ENCODE measurements at places on chromosomes 2 and 18.
A peak's percentile ranks its signal among the peaks of the same experiment; 100 is the strongest.

DNA sequence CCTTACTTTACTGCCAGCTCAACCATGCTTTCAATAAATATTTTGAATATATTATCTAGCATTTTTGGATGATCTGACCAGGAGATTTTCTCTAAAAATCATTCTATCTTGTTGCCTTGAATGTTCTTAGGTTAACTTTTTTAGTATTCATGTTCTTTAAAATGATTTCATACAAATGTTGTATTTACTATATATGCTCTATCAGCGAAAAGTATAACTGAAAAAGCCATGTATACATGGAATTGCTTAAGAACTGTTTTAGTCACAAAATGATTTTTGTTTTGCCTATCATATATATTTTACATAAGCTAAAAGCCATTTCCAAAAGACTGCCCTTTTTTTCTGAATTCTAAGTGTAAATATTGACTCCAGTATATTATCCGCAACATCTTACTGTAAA lies 213.9 kb downstream of the WDPCP start:
- DNase-seq: no peak

DNA sequence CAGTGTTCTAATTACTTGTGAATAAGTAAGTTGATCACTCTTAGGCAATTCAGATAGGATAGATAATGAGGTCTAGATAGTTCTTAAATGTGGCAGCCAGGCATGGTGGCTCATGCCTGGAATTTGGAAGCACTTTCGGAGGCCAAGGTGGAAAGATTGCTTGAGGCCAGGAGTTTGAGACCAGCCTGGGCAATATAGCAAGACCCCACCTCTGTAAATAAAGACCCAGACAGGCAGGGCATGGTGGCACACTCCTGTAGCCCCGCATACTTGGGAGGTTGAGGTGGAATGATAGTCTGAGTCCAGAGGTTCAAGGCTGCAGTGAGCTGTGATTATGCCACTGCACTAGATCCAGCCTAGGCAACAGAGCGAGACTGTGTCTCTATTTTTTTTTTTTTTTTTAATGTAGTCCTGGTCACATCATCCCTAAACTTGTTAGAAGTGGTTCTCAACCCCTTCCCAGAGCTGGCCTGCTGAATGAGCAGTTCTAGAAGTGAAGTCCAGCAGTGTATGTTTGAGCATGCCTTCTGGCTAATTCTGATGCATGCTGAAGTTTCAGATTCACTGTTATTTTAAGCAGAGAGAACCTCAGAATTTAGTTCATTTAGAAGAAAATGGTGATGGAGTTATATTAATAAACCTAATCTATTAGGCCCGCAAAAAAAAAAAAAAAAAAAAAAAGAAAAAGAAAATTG lies 306.2 kb downstream of the PRKCE start:
- no peak for DNase-seq

GRCh38 chr2:61758159-61758558 lies 95.7 kb downstream of the FAM161A start:
- no peak for DNase-seq

DNA sequence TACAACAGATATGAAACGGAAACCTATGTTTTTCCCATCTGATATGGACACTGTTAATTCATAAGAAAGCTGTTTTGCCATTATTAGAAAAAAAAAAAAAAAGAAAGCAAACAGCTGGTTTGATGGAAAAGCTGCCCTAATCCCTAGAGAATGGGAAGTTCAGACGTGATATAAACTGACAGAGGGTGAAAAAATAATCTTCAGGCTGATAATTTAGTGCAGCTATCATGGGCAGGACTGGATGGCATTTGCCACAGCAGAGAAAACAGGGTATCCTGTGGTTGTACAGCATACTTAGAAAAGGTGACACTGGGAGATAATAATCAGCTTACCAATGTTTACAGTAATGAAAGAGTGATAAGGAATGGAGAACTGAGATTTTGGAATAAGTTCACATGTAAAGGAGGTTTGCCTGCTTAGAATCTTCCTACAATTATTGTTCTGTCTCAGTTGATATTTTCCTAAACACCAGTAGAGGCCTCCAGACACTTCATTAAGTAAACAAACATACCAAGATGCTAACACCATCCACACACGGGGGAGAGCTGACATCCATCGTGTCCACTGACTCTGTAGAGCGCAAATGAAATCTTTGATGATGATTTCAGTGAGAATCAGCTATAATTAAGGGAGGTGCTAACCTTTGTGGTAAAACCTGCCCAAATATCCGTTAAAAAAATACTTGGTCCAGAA lies 211.6 kb upstream of the MMADHC start:
- peak; percentile 48 for DNase-seq

DNA sequence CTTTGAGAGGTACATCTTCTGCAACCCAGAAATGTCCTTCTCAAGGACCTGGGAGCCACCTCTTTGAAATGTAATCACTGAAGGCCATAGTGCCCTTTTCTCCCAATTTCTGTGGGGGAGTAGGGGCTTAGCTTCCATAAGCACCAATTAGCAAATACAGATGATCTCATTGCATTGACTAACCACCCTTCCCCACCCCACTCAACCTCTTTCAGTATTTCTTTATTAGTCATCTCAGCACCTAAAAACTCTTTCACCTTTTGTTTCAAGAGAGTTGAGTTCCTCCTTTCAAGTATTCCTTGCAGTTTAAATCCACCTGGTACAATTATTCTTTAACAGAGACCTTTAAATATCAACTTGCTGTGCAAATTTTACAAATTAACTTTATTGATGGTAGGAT lies 1011.8 kb upstream of the CDH2 start:
- peak; percentile 13 for DNase-seq

- no peak for DNase-seq
Measured at GRCh38 chr2:71486881-71487640, 33.7 kb downstream of the DYSF start.

DNA sequence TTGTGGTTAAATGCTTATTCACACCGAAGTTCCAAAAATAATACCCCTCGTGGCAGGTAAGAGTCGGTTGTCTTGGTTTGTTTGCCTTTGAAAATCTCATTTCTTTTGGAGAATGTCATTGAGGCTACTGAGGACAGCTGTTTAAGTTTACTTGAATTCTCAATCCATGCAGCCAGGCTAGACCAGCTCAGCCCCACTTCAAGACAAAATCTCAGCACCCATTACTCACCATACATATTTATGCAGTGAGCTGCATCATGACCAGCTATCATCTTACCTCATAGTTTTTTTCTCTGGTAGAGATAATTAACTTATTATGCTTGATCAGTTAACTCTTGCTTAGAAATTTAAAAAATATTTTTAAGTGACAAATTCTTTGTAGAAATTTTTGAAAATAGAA lies 115.9 kb downstream of the HAUS1 start:
- DNase-seq: no peak

GRCh38 chr2:33321236-33321771 lies 155.1 kb upstream of the RASGRP3 start:
- no peak for DNase-seq

DNA sequence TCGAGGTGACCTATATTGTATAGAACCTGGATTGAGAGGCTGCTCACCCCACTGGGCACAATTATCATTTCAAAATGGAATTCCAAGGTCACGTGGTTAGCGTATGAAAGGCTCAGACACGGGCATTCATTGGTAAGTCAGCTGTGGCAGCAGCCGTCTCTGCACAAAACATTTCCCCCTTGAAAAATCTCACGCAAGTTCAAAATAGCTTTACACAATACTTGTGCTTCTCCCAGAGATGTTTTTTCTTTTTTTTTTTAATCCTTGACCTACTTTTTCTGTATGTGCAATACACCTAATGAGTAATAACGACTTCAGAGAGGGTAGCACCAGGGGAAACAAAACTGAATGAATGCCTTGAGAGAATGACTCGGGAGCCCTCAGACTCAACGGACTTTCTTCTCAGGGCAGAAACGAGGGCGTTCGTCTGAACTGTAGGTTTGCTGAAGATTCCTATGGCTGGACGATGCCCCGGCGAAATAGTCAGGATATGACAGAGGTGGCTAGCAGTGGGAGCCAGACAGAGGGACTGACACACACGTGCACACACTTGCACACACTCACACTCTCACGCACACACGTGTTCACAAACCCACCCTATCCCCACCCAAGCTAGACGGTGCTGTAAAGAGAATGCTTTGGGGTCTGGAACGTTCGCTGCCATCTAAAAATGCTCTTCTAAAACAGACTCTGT lies 77.8 kb downstream of the PDCL3 start:
- DNase-seq: no peak

DNA sequence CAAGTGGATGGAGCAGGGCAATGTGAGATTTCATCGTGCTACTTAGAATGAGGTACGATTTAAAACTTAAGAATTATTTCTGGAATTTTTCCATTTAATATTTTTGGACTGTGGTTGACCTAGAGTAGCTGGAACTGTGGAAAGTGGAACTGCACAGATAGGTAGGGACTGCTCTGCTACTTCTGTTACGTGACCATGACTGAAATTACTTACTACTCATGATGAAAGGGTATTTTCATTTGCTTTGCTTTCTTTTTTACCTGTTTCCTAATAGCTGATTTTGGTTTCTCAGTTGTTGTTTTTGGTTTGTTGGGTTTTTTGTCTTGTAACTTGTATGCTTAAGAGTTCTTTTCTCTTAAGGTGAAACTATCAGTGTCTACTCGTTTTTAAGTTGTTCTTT lies 11.4 kb downstream of the UBE2E3 start:
- DNase-seq: no peak

DNA sequence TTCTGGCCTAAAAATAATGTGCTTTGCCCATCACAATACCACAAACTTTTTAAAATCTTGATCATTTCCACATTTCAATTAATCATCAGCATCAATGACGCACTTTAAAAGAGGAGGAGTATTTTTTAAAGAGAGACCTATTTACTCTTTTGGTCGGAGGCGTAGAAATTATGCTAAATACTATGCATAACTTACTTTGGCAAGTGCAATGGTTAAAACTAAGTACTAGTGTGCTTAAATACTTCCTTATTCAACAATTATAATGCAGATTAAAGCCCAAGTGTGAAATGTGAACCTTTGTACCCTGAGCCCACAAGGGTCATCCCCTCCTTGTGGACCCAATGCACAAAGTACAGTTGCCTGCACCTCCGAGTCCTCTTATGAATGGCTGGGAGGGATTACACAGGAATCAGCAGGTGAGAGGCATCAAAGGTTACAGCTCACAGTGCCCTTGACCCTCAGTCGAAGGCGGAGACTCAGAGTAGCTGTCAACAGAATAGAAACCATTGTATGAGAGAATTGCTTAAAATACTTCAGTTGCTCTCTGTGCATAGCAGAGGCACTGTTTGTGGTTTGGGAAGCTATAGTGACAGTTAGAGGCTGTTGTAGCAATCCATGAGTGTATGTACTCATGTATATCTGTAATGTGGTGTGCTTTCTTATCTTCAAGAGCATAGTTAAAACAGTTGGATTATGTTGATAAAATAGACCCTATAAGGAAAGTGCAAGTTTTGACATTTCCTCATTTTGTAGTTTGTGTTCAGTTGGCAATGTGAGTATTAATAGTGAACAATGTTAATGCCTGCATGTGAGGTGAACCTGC lies 151.7 kb upstream of the ITGA4 start:
- no peak for DNase-seq

- DNase-seq: no peak
Measured at GRCh38 chr18:42588786-42589185, 526.7 kb downstream of the RIT2 start.

DNA sequence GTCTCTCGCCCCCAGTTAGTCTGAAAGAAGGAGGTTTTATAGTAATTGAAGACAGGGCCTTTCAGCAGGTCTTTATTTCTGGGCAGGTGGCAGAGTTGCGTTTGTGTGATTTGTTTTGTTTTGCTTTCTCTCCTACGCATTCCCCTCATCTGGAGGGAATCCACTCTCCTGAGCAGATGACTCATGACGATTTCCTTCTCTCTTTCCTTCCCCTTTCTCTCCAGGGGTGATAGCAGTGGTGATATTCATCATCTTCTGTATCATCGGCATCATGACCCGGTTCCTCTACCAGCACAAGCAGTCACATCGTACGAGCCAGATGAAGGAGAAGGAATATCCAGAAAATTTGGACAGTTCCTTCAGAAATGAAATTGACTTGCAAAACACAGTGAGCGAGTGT lies 888.8 kb downstream of the CNTNAP5 start:
- no peak for DNase-seq

DNA sequence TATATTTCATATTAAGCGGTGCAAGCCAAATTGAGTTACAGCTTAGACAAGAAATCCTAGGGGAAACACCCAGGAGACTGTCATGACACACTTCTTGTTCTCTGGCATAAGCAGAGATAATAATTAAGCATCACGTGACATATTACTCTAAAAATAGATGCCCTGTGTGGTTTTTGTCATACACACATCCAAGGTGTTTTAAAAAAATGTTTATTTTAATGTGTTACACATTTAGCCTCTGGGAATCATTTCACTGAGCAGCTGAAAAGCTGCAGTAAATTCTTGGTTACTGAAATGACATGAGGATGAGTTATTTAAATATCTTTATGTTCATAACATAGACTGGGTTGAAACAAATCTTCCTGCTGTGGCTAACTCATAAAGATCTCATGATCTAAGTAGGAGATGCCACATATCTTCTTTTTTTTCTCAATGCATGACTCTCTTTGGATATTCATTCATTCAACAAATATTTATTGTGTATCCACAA lies 38.0 kb upstream of the ERMN start:
- no peak for DNase-seq

- no peak for DNase-seq
Measured at GRCh38 chr18:28003451-28003850, 173.5 kb downstream of the CDH2 start.

DNA sequence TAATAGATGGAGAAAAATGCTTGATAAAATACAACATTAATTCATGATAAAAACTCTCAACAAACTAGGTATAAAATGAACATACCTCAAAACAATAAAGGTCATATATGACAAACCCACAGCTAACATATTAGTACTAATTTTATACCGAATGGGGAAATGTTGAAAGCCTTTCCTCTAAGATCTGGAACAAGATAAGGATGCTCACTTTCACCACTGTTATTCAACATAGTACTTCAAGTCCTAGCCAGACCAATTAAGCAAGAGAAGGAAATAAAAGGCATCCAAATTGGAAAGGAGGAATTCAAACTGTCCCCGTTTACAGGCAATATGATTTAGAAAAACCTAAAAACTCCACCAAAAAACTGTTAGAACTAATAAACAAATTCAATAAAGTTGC lies 61.5 kb upstream of the CTIF start:
- no peak for DNase-seq

GRCh38 chr2:95056461-95057459 lies 31.3 kb downstream of the MAL start:
- no peak for DNase-seq

DNA sequence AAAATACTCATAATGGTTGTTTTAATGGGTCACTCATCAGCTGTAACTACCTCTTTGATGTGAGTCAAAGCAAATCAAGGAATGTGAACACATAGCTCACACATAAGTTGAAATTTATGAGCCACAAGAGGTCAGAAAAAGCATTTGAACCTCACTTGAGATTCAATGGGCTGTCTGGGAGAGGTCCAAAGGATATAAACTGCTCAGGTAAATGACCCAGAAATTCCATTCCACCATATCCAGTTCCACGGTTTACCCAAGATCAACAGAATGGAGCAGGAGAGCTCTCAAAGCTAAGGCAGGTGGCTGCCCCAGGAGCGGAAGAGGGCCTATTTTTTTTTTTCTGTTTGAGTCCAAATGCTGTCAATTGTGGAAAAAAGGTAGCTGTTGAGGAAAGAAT lies 464.1 kb downstream of the TNS1 start:
- no peak for DNase-seq

Data from HT-29 (cell line).